ENCODE measurements at places on chromosomes 7 and 10.

GRCh38 chr10:131211146-131211545 is 100.4 kb downstream of the TCERG1L start:
- no peak for DNase-seq

- DNase-seq = no peak
Observed at GRCh38 chr7:130882396-130882795, 148.4 kb upstream of the KLF14 start.

- no peak for DNase-seq
Observed at GRCh38 chr10:33412653-33413361, 78.3 kb upstream of the NRP1 start.

GRCh38 chr7:139680676-139681462 is 96.9 kb downstream of the HIPK2 start:
- peak; percentile 85 for DNase-seq

DNA sequence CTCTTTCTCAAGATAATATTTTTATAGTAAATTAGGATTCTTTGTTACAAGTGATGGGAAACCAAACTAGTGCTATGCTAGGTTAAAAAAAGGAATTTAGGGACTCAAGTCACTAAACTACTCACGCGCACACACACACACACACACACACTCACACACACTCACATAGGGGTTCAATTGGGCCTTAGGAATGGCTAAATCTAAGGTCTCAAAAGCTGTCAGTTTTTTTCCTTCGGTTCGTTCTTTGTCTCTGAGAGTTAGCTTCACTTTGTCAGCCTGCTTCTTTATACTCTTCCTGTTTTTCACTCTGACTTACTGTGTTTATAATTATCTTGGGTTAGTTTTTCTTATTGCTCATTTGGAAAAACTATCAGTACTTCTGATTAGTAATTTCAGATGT is 138.9 kb downstream of the ADK start:
- no peak for DNase-seq

GRCh38 chr10:133359554-133359971 is 1.7 kb upstream of the FUOM start:
- no peak for DNase-seq

GRCh38 chr7:24297362-24297761 is 13.4 kb downstream of the NPY start:
- DNase-seq = no peak

GRCh38 chr10:92538231-92538958 is 35.5 kb downstream of the IDE start:
- DNase-seq = no peak

GRCh38 chr7:31875424-31875823 is 188.4 kb downstream of the PPP1R17 start:
- DNase-seq = no peak

- DNase-seq = no peak
Observed at GRCh38 chr10:91974960-91975359, 51.4 kb downstream of the BTAF1 start.

DNA sequence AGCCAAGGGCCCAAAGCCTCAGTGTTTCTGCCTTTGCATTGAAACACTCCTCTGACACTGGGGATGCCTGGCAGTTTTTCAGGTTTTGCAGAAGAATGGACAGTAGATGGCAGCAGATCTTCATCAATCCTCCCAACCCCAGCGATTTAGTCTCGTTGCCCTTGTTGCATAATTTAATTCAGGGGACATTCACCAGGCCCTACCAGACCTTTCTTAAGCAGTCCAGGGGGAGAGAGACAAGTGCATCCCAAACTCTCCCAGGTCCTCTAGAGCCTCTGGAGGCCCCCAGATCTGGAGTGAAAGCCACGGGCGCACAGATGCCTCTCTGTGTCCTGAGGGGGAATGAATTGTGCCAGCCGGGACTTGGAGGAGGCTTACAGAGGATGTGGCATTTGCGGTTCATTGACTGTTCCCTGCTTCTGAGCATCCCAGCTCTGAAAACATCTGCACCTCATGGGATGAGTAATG is 29.6 kb downstream of the MINDY4 start:
- DNase-seq = peak; percentile 74

- no peak for DNase-seq
Observed at GRCh38 chr10:846126-846685, 85.3 kb downstream of the LARP4B start.

DNA sequence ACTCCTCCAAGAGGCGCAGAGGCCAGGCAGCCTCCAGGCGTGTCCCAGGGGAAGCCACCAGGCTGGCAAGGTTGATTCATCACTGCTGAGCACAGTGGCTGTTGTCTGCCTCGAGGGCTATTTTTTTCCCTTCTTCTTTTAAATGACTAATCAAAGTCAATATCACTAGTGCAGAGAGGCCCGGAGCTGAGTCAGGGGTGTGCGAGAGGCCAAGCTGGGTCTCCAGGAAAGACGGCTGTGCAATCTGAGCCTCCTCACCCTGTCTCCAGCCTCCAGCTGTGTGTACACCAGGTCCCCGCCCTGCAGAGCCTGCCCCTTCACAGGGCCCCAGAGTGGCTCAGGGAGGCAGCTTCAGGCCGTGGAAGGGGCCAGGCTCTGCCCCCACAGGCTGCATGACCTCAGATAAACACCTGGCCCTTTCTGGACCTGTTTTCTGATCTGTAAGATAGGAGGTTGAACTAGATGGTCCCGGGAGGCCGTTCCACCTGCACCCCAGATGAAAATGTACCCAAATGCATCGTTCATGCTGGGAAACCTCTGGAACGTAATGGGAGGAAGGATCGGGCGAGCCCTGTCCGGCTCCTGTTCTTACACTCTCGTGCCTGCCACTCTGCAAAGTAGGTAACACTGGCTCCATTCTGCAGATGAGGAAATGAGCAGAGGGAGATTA is 3.7 kb downstream of the STX1A start:
- DNase-seq = no peak

GRCh38 chr10:112756235-112756527 is 193.9 kb upstream of the TCF7L2 start:
- DNase-seq = no peak

DNA sequence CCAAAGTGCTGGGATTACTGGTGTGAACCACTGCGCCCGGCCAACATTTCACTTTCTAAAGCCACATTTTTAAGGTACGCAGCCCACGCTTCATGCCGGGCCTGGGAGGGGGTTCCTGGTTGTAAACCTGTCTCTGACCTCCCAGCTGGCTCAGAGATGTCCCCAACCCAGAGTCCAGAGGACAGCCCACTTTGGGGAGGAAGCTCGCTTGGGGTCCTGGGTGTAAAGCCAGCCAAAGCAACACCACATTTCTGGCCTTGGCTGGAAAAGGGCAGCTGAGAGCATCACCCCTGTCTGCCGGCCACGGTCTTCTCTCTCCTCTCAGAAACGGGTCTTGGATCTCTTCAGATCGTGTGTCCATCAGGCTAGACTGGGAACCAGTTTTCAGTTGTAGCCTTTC is 23.9 kb upstream of the PITRM1 start:
- no peak for DNase-seq

GRCh38 chr7:128727239-128727638 is 11.9 kb upstream of the CALU start:
- no peak for DNase-seq

Data from heart left ventricle (tissue), 16 donors.